ENCODE measurements at places on chromosomes 16 and 17.
A peak's percentile ranks its signal among the peaks of the same experiment; 100 is the strongest.

- DNase-seq = no peak
Observed at GRCh38 chr16:17460890-17461289, 9.9 kb downstream of the XYLT1 start.

- DNase-seq = no peak
Observed at GRCh38 chr16:4239020-4239419, 2.9 kb downstream of the SRL start.

DNA sequence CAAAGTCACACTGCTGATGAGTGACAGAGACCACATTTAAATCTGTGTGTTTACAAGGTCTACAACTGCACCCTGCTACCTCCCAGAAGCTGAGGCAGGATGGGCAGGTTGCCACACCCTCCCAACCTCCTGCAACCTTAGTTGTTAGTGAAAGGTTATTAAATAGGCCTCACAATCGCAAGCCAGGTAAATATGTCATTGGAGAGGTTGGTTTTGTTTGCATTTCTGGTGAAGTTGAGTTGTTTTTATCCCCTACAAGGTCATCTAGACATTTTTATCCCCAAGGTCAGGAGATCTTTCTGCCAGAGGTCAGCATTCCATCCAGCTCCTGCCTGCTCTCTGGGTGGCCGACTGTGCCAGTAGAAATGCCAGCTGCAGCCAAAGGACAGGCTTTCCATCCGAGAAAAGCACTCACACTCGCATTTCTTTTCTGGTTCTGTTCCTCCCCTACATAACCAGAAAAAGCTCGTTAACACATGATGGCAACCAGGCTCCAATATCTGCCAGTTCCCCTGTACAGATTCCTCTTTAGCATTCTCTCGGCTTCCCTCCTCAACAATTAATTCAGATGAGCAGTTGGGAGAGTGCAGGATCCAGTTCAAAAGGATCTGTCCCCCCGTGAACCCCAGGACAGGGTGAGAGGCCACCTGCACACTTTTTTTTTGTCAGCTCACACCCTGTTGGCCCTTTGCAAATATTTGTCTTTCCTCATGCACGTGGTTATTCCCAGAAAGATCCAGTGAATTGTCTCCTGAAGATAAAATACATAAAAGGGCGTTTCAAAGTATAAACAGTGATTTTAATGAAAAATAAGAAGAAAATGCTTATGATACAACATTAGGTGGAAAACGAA is 562.8 kb downstream of the MAF start:
- DNase-seq = no peak

DNA sequence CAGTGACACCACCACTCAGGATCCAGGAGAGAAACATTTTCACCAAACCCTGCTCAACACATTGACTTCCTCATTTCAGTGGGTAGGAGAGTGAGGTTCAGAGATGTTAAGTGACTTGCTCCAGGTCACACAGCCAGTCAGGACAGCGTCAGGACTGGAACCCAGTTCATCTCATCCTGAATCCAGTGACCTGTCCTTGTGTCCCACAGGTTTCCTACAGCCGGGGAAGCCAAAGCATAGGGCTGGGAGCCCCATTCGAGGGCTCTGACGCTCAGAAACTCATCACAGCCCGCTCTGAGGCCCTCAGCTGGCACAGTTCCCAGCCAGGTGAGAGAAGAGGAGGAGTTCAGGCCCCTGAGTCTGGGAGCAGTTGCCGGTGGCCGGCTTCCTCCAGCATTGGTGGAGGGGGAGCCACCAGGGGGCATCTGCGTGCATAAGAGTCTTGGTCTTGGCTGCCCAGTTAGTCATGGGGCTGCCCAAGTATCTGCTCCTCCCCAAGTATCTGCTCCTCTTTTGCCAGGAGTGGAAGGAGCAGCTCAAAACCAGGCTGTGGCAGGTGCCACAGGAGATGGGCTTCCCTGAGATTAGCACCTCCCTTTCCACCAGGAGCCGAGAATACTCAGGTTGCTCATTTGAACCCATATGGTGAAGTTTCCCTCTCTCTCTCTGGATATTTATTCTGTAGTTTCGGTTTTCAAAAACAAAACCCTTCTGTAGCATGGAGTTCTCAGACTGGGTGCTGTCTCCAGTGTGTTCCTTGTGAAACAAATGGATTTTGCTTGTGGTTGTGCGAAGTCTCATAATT is 56.0 kb downstream of the TNFRSF13B start:
- peak; percentile 4 for DNase-seq

GRCh38 chr16:80816356-80816755 is 12.0 kb upstream of the CDYL2 start:
- DNase-seq = no peak

DNA sequence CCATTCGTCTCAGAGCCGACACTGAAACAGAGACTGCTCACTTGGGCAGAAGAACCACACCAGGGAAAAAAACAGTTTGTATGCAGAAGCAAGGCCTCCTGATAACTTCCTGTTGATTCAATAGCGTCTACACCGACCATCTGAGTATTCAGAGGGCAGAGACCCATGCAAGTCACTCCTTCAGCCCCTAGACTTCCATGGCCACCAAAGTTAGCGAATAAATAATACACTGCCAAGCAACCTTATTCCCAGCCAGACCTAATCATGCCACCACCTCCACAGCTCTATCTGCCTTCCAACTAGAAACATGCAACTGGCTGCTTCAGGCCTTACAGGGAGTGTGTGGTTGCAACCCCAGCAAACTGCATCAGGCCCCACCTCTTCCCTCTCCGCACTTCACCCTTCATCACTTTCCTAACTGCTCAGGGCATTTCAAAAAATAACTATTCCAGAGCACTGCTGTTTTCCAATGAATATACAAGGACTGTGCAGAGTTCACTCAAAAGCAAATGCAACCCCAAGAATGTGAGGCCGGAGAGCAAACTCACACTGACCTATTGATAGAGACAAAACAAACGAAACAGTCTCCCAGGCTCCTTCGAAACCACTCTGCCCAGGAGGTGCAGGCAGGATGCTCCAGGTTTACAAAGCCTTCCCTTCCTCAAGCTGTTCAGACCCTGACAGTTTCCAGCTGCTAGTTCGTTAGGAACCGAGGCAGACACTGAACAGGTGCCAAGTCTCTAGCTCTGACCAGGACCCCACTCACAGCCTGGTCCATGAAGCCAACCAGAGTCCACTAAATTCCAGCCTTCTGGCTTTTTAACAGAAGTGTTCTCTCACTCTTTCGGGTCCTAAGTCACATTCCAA is 3.6 kb downstream of the USP7 start:
- DNase-seq = no peak

DNA sequence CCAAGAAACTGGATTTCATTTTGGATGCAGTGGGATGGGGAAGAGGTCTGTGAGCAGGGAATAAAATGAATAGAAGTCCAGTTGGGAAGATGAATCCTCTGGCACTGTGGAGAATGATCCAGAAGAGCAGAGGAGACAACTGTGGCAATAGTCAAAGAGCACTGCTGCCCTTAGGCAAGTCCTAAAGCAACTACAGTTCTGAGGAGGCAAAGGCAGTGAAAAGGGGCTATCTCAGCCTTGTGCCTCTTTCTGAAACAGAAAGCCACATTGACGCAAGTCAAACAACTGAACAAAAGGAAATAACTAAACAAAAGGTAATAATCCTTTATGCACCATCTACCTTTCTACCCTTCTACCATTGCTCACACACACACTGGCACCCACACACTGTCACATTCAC is 238.0 kb upstream of the AXIN2 start:
- no peak for DNase-seq

GRCh38 chr16:58026705-58027160 is 1.2 kb downstream of the MMP15 start:
- DNase-seq = no peak

DNA sequence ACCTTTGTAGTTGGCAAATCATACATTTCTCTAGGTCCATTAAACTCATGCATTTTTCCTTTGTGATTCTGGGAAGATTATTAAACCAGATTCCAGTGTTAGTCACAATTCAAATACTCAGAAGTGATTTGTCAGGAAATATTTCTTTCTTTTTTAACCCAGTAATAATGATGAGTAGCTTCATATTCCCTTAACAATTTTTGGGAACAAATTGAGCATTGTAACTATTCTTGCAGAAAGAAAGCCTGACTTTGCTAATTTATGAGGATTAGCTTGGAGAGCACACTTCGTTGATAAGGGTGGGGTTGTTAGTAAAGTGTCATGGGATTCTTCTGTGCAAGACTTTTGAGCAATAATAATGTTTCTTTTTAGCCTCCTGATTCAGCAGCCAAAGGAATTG is 18.7 kb upstream of the KRT24 start:
- DNase-seq = no peak

DNA sequence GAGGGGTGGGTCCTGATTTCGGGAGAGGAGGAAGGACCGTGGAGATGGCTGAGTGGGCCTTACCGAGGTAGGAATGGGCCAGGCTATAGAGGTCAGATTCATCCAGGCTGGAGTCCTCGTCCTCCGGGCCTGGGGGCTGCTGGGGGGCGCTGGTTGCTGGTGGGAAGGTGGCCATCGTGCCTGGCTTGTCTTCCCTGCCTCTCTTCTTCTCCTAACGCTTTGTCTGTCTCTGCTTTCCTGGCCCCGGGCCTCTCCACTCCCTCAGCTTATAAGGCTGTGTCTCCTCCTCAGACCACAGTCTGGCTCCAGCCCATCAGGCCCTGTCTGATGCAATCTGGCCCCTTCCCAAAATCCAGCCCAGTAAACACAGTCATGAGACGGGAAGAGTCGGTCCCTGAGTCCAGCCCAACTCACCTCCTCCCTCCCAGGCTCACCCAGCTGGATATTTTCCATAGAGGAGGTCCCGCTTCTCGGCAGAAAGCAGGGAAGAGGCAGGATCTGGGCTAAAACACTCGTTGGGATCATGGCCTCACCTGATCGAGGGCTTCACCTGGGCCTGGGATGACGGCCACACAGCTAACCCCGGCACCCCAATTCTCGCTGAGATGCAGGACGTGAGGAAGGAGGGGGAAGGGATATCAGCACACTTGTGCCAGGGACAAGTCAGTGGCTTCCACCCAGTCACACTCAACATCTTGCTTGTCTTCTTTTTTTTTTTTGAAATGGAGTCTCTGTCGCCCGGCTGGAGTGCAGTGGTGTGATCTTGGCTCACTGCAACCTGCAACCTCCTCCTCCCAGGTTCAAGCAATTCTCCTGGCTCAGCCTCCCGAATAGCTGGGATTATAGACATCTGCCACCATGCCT is at the start of gene NUPR1:
TSS of gene NUPR1 (minus strand) at position 242 of the 864 bp plus-strand sequence. CDS start at position 175, 67 bp downstream.
- no peak for DNase-seq

All from stimulated activated CD8-positive, alpha-beta memory T cell treated with anti-CD3 and anti-CD28 coated beads, Interleukin-7, amount 100 ng/mL, for 24 hours (primary cell).